SJSA1 (cell line): ENCODE measurements at places on chromosomes 7 and 10. TPM values are rescaled to one million over a fixed set of nuclear protein-coding genes. Genes with fewer than 3 reads are reported as not detected.

C10orf90 gene
- not detected in 2 replicates for total RNA-seq

TRIP6 gene
- total RNA-seq, result 88.0 and 95.9 TPM in 2 replicates

DNA sequence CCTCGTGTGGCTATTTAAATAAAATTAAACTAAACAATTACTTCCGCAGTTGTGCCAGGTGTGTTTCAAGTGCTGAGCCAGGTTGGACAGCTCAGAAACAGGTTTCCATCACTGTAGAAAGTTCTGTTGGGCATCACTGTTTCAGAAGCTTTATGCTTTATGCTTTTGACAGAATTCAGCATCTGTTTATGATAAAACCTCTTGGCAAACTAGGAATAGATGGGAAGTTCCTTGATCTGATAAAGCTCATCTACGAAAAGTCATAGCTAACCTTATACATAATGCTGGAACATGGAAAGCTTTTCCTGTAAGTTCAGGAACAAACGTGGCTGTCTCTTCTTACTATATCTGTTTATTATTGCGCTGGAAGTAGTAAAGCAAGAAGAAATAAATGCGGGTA lies 143.4 kb downstream of the DOCK1 start:
- no peak for DNase-seq

DNA sequence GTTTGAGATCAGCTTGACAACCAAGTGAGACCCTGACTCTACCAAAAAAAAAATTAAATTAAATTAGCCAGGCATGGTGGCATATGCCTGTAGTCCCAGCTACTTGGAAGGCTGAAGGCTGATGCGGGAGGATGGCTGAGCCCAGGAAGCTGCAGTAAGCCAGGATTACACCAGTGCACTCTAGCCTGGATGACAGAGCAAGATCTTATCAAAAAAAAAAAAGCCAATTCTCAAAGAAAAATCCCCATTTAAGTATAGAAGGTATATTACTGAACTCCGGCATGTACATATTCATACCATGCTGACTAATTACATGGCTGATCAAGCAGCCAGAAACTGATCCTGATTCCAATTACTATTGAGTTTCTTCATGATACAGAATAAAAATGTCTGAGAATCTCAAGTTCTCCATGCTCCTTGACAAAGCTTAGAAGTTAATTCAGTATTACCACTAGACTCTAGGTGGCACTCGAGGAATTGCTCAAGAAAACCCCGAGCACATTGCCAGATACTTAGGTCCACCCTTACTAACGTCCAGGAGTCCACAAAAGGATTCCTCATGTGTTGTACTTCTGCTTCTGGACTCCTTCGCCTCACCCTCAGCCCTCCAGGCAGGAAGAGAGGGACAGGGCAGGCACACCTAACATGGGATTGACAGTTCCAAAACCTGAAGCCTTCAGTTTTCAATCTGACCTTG lies 148.9 kb downstream of the PARD3 start:
- peak; percentile 62 for DNase-seq

DNA sequence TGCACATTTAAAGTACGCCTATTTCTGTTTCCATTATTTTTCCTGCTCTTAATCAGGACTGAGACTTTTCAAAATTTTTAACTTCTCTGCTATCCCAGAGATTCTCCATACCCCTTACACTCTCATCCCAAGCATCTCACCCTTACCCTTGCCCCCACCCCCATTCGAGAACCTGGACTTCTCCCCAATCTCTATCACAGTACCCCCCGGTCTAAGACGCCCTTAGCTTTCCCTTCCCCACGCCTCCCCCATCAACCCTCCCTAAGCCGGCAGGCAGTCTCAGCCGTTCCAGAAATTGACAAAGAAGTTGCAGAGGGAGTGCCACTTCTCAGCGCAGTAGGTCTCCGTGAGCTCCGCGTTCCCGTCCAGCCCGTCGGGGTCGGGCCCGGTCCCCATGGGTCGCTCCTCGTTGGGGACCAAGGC lies 1.4 kb downstream of the FGFBP3 start:
- DNase-seq, result no peak

GRCh38 chr7:25669281-25669781 lies 441.0 kb upstream of the NPVF start:
- no peak for DNase-seq

DNA sequence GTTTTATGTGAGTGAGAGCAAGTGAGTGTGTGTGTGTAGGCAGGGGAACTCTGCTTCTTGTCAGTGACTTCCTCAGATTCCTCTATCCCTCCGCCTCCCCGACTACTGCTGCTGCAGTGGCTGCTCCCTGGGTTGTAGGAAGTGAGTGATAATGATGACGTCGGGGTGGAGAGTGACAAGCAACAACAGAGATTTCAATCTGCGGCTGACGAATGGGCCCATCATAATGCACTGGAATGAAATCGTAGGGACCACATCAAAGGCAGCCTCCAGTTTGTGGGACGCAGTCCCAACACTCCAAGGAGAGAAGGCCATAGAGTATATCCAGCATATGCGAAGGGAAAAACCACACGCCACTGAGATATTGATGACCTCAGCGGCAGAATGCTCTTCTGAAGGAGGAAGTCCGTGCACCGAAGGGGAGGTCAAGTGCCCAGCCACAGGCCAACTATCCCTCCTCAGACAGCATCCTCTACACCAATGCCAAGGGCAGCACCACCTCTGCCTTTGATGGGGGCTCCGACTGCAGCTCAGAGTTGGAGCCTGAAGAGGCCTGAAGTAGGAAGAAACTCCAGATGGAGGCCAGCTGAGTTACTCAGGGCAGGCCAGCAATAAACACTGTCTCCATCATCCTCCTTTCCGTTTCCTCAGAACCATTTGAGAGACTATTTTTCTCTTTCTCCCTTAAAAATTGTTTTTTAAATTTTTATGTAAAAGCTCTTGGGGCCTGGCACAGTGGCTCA lies 11.3 kb upstream of the STMP1 start:
- DNase-seq, result peak; percentile 85

DNA sequence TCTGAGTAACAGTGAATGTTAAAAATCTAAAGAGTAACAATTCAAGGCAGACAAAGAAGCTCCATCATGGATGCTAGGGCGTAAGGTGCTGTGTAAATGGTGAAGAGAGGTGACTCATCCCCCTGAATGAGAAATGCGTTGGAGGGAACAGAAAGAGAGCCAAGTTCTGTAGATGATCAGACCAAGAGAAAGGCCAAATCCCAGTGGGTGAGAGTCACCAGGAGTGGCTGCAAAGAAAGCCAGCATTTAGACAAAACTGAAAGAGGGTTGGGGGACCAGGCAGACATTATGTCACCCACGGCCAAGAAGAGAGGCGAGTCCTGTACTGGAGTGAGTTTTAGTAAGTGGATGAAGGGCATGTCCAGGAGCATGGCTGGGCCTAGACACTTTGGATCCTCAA lies 153.1 kb downstream of the TRIL start:
- no peak for DNase-seq

DNA sequence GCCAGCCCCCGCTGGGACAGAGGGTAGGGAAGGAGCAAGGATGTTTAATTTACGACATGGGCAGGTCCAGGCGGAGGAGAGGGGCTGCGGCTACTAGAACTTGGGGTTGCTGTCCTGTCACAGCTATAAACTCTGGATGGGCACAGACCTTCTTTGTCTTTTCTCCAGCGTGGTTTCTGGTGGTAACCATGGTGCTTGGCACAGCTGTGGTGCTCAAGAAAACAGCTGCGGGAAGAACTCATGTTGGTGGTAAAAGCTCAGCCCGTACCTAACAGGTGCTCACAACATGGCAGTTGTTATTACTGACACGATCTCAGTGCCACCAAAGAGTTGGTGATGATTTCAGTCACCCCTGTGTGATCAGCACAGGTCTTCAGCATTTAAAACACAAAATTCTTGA lies 13.8 kb downstream of the BAIAP2L1 start:
- no peak for DNase-seq

DNA sequence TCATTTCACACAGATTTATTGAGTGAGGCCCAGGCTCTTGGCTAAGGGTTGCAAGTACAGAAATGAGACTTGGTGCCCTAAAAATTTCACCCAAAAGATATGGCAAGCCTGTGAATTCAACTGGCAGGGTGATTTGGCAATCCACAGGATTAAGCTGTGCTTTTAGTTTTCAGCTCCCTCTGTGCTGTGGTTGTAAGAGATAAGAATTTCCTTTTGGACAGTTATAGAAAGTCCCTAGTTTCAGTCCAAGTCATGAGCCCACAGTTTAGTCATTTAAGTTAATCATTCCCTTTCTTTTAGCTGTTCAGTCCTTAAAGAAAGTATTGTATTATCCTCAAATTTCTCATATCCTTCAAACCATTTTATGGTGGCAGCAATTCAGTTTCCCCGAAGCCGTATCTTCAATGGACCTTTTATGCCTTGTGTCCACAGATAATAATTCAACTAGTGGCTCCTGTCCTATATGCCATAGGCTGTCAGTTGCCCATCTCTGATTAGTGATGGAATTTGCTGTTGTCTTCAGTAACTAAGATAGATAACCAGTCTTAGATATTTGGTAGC lies 73.4 kb upstream of the NAMPT start:
- DNase-seq, result no peak

- no peak for DNase-seq
Measured at GRCh38 chr7:70673778-70674570, 458.0 kb upstream of the GALNT17 start.
